ENCODE measurements at places on chromosomes 13 and 19.

GRCh38 chr13:27449081-27449603 lies 1.2 kb downstream of the MTIF3 start:
- no peak for DNase-seq

DNA sequence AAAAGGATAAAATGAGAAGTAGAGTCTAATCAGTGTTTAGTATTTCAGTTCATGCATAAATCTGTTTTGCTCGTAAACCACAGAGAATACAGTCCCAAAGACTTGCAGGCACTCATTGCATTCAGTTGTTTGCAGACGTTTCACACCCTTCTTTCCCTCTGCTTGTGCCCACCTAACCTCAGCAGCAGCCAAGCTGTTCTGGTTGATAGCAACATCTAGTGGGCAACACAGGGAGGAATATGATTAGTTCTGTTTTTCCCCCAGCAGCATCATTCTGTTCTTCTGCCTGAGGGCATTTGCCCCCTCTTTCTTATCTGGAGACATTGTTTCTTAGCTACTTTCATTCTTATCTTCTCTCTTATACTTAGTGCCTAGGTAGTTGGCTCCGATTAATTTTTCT lies 135.6 kb downstream of the PAN3 start:
- no peak for DNase-seq

DNA sequence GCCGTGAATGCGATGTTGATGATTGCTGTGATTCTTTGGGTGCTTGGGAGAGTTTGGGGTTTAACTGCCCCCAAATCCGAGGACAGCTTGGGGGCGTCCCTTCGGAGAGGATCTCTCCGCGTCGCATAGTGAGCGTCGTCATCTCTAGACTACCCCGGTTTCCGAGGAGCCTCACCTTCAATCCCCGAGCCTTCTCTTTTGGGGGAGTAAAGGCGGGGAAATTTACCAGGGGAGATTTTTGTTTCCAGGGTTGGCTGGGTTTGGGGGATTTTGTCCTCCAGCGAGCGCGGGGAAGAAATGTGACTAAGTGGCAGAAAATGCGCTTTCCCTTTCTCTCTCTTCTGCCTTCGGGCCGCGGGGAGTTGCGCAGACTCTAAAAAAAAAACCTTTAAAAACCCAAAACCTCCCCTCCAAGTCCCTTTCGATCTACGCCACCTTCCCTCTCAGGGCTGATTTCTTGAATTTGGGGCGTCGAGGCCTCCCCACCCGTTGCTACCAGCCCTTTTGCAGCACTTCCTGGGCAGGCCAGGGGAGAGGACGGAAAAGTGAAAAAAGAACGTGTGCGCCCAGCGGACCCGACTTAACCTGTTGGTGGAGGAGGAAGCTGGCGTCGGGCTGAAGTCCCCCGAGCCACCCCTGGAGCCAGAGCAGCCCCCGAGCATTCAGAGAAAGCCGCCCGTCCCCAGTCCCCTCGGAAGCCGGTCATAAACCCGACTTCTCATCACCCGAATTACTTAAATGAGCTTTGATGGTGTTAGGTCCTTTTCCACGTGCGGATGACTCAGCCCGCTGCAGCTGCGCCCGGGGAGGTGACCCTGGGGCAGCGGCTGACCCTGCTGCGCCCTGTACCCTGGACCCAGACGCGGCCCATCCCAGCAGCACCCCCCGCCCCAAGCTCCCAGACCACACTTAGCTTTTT lies 17.7 kb downstream of the NFIX start:
- no peak for DNase-seq

GRCh38 chr13:101624210-101624922 lies 171.9 kb downstream of the ITGBL1 start:
- DNase-seq = no peak

DNA sequence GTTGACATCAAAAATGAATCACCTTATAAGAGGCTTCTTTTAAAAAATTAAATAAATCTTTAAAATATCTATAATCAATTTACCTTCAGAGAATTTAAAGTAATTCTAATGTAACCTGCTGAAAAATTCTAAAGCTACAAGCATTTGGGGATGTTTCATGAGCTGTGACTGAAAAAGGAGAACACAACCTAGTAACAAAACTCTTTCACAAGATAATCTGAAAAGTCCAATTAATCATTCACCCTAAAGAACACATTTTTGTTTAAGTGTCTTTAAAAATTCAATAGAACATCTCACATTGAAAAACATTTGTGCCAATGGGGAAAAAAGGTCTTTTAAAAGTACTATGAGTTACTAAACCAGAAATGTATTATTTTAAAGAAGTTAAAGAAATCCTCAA lies 22.8 kb downstream of the KLF12 start:
- DNase-seq = no peak

DNA sequence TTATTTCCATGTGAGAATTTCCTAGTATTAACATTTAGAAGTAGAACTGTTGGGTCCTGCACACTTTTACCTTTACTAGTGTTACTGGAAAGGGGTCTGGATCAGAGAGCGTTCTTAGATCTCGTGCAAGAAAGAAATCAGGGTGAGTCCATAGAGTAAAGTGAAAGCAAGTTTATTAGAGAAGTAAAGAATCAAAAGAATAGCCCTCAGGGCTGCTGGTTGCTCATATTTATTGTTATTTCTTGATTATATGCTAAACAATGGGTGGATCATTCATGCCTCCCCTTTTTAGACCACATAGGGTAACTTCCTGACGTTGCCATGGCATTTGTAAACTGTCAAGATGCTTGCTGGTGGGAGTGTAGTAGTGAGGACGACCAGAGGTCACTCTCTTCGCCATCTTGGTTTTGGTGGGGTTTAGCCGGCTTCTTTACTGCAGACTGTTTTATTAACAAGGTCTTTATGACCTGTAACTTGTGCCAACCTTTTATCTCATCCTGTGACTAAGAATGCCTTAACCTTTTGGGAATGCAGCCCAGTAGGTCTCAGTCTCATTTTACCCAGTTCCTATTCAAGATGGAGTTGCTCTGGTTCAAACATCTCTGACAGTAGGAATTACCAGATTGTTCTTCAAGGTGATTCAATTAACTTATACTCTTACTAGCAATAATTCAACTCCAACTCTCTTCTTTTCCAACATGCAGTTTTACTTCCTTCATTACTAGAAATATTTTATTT lies 27.4 kb downstream of the NDFIP2 start:
- DNase-seq = no peak

- no peak for DNase-seq
These were observed 1467.3 kb upstream of the MIR17HG start for GRCh38 chr13:89880201-89880600.

DNA sequence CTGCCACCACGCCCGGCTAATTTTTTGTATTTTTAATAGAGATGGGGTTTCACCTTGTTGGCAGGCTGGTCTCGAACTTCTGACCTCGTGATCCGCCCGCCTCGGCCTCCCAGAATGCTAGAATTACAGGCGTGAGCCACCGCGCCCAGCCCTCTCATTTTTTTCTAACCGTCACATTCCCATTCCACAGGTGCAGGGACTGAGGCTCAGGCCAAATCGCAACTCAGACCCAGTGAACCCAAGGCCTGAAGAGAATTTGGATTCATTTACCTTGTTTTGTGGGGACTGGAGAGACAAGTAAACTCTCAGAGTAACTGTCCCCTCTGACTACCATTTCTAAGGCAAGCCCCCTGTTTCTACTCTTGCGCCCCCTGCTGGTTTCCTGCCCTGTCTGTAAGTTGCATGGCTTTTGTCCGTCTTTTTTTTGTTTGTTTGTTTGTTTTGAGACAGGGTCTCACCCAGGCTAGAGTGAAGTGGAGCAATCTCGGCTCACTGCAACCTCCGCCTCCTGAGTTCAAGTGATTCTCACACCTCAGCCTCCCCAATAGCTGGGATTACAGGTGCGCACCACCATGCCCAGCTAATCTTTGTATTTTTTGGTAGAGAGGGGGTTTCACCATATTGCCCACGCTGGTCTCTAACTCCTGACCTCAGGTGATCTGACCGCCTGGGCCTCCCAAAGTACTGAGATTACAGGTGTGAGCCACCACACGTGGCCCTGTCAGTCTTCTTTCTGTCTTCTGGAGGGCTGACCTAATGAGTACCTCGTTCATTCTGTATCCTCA lies 2.3 kb upstream of the STRN4 start:
- DNase-seq = peak; percentile 43

GRCh38 chr13:54768214-54768613 lies 1739.6 kb downstream of the OLFM4 start:
- DNase-seq = no peak

DNA sequence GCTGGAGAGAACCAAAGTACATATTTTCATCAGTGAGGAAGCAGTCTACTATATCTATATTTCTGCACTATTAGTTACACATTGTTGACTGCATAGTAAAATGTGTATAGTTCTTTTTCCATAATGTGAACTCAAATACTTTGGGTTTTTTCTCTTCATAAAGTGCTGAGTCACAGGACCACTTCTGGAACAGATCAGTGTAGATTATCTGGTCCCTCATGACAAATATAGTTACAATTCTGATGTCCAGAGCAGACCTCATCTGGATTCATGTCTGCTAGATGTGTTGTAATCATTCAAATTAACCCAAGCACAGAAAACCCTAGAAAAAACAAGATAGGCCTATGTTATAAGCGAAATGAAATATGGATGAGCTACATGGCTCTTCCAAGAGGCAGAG lies 171.4 kb downstream of the SUCLA2 start:
- no peak for DNase-seq

DNA sequence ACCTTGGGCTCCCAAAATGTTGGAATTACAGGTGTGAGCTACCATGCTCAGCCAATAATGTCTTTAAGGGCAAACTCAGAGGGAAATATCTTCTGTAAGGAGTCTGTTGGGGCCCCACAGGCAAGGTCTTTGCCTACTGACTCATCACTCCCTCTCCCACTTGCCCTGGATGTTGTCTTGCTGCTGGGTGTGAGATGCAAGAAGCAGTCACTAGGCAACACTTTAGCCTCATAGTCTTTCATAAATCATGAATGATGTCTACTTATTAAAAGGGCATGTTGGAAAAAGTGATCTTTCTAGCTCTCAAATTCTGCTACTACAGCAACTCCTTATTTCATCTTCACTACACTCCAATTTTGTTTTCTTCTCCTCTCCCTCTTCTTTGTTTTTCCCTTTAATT lies 34.6 kb upstream of the SLC10A2 start:
- DNase-seq = no peak

DNA sequence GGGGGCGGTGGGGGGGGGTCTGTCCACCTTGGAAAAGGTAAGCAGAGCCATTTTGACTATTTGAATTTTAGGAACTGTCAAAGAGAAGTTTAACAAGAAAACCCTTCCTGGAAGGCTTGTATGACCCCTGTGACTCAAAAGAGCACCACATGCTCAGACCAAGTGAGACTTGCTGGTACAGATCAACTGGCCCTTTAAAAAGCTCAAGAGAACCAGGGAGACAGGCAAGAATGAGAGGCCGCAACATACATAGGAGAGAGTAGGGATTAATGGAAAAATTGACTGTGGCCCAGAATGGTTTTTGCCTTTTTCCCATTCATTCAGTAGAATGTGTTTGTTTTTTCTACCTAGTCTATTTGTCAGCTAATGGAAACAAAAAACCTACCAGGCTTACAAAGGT lies 26.2 kb upstream of the ATP8A2 start:
- no peak for DNase-seq

DNA sequence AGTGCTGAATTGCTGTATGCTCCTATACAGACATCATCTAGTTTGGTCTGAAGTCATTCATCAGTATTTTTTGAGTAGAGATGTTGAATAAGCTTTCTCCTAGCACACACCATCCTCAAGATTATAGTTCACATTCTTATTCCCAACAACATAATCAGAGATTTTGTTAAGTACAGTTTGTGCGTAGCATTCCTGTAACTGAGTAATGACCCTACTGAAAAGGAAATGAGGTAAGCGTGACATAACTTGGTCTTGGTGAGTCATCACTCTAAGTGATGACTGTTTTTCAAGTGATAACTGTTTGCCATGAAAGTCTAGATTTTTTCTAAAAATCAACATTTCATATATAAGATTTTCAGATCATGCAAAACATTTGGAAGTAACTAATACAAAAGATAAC lies 18.5 kb upstream of the FAM216B start:
- DNase-seq = no peak

GRCh38 chr13:40619479-40619814 lies 47.0 kb downstream of the FOXO1 start:
- no peak for DNase-seq

DNA sequence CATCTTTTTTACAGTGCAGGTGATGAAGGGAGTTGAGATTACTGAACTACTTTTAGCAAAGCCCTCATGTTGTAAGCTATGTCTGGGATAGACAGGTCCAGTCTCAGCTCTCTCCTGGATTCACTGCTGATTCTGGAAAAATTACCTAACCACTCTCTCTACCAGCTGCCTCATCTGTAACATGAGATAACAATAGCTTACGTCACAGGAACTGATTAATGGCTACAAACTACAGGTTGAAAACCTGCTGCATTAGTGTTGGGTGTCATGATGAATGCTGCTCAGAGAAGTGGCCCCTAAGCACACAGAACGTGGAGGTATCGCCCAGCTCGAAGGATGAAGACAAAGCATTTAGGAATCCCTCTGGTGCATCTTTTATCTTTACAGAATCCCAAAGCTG lies 277.8 kb downstream of the ABCC4 start:
- no peak for DNase-seq

- no peak for DNase-seq
These were observed 1192.2 kb downstream of the EFNB2 start for GRCh38 chr13:105343134-105343806.

- no peak for DNase-seq
These were observed 93.8 kb upstream of the C1QTNF9B start for GRCh38 chr13:23991119-23991518.

GRCh38 chr13:85497652-85498051 lies 301.6 kb downstream of the SLITRK6 start:
- DNase-seq = no peak

- no peak for DNase-seq
These were observed 1.8 kb upstream of the CDC37 start for GRCh38 chr19:10404888-10405820.

DNA sequence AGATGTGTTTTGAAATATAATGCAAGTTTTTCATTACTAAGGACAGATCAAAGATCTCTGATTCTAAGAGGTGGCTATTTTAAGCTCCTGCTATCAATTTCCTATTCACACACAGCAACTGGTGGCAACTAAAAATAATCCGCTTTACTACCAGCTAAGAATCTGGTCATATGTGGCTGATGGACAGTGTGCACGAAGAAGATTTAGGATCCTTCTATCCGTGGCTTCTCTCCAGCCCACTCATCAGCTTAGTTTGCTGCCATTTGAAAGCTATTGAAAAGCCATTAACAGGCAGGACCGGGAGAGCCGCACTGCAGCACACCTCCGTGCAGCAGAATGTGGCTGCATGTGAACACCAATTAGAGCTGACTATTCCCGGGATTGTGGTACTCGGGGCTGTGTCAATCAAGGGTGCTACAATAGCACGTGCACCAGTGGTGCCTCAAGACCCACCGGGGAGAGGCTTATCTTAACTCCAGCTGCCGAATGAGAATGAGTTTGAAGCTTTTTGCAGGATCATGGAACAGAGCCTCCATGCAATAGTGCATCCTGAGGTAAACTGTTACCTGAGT lies at the start of gene MYO16:
MYO16 (plus strand) TSS at position 431 of the 572 bp plus-strand sequence. CDS start 234 bp downstream, outside the sequence.
- DNase-seq = no peak

GRCh38 chr13:49502954-49503353 lies 7.2 kb downstream of the PHF11 start:
- no peak for DNase-seq

- no peak for DNase-seq
These were observed 487.4 kb downstream of the LMO7 start for GRCh38 chr13:76123548-76123947.

GRCh38 chr13:41546372-41547190 lies 89.2 kb downstream of the RGCC start:
- no peak for DNase-seq

Measured in stimulated activated CD4-positive, alpha-beta T cell treated with anti-CD3 and anti-CD28 coated beads, Interleukin-1b, Interleukin-23, amount 100 ng/mL, for 1 hour (primary cell).